ENCODE measurements at places on chromosomes 6 and 20.

GRCh38 chr6:25138233-25138933 lies 140.8 kb upstream of the CARMIL1 start:
- DNase-seq: peak; percentile 41

GRCh38 chr20:60465439-60465838 lies 507.2 kb downstream of the CDH26 start:
- no peak for DNase-seq

DNA sequence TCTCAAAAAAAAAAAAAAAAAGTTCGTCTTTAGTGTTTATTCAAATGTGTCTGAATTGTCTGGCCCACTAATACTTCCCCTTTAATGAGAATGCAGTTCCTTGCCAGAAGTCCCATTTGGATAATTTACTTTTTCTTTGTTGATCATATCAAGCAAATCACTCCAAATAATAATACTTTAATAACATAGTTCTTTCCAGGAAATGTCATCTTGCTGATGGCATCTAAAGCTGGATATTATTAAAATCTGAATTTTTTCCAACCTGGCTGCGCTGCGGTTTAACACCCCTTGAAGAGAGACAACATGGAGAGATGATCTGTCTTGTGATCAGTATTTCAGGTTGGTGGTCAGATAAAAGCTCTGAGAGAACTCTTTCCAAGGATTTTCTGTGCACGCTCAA lies 111.2 kb upstream of the CNKSR3 start:
- no peak for DNase-seq

DNA sequence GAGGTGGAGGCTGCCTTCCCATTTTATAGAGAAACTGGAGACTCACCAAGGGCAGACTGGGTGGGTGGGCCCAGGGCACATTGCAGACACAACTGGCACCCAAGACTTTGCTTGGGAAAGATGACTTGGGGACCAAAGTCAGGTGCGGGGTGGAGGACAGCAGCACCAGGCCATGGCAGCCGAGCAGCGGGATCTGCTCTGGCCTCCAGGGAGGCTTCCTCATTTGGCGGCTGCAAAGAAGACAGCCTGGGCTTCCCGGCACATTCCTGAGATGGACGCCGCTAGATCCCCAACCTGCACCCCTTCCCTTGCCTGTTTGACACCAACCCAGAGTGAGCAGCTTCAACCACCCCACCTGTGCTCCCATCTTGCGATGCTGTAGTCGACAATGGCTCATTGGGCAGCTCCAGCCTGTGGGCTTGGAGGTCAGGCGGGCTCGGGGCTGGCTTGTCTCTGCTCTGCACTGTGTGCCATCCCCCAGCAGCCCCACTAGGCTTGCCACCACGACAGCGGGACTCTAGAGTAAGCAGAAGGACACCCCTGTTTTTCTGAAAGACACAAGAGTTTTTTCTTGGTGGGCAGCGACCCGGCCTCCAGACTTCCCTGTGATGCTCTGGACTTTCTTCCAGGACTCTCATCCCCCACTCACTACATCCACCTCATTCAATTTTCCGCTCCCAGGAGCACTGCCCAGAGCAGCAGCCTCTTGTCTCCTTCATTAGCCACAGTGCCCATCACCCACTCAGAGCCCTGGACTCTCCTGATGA lies 184.9 kb upstream of the CST7 start:
- DNase-seq: no peak

- no peak for DNase-seq
Observed at GRCh38 chr20:10313215-10313614, 94.6 kb downstream of the SNAP25 start.

- DNase-seq: no peak
Observed at GRCh38 chr6:157779705-157780604, 43.1 kb upstream of the SNX9 start.

- no peak for DNase-seq
Observed at GRCh38 chr6:125866433-125866832, 75.7 kb downstream of the NCOA7 start.

GRCh38 chr20:54172532-54172855 lies 1.3 kb downstream of the CYP24A1 start:
- DNase-seq: no peak

GRCh38 chr6:132693478-132693877 lies 20.4 kb downstream of the VNN1 start:
- DNase-seq: no peak

GRCh38 chr6:24321538-24322162 lies 36.2 kb downstream of the DCDC2 start:
- DNase-seq: no peak

DNA sequence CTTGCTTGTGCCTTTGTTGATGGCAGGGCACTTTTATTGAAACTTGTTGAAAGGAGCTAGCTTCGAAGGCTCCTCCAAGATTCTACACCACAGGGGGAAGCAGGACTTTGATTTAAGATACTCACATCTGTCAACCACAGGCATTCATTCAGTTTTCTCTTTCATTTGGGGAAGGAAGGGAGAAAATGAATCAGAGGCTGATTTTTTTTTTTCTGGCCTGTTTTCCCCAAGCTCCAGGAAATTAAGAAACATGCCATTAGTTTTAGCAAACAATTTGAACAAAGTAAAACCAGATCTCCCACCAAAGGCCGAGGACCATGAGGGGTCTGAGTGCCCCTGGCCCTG lies 8.7 kb upstream of the APCDD1L start:
- DNase-seq: no peak
